ENCODE measurements at places on chromosomes 5 and 9.

GRCh38 chr5:150386024-150386855 is 26.5 kb downstream of the CD74 start:
- no peak for DNase-seq

DNA sequence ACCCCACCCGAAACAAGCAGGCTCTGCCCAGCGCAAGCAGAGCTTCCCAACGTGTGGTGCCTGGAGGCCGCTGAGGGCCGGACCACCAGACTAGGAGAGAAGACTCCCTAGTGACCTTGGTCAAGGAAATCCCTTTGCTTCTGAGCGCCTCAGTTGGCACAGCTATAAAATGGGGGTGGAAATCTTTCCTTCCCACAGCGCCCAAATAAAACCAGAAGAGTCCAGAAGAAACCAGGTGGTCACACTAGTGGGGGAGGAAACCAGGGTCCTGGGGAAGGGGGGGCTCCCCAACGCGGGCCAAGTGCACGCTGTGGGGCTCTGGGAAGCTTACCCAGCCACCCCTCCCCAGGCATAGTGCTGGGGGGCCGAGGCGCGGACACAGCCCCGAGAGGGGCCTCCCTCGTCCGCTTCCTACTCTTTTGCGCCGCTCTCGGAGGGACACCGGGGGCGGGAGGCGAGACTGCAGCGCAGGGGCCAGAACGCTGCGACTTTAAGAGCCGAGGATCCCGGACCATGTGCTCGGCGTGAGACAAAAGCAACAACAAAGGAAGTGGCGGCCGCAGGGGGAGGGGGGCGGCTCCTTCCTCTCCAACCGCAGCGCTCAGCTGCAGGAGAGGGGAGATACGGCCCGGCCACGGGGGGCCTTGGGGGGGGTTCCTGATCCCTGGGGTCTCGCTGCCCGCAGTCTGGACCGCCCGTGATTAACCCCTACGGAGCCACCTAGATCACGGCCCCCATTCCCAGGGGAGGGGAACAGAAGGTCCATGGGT is 885 bp downstream of the RNF44 start:
- DNase-seq, result peak; percentile 81

- DNase-seq, result no peak
These were observed 121.1 kb upstream of the GNA14 start for GRCh38 chr9:77769246-77769645.

DNA sequence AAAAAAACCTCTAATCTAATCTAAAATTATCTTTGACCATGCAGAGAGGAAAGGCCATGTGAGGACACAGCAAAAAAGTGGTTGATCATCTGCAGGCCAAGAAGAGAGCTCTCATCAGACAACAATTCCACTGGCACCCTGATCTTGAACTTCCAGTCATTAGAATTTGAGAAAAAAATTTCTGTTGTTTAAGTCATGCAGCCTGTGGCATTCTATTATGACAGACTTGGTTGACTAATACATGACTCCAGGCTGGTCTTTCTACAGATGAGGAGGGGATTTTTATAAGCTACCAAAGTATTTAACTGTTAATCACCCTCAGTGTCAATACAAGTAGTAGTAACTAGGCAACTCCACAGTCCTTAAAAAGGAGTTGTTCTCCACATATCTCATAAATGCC is 358.5 kb upstream of the RGMB start:
- no peak for DNase-seq

GRCh38 chr5:33432656-33433055 is 8.1 kb upstream of the TARS1 start:
- no peak for DNase-seq

- DNase-seq, result no peak
These were observed 5.8 kb upstream of the NDST1 start for GRCh38 chr5:150502106-150502505.

DNA sequence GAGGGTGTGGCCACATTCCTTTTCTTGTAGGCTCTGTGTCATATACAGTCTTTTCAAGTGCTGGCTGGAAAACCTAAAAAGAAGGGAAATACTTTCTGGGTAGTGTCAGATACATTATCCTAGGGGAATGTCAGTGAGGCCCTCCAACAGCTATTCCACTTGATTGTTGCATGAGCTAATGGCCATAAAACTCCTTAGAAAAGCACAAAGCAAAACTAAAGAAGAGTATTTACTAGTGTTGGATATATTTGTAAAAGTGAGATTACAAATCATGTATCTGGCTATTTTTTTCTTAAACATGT is 829 bp downstream of the ANXA1 start:
- DNase-seq, result no peak

GRCh38 chr5:111670826-111671492 is 86.0 kb downstream of the NREP start:
- DNase-seq, result no peak

DNA sequence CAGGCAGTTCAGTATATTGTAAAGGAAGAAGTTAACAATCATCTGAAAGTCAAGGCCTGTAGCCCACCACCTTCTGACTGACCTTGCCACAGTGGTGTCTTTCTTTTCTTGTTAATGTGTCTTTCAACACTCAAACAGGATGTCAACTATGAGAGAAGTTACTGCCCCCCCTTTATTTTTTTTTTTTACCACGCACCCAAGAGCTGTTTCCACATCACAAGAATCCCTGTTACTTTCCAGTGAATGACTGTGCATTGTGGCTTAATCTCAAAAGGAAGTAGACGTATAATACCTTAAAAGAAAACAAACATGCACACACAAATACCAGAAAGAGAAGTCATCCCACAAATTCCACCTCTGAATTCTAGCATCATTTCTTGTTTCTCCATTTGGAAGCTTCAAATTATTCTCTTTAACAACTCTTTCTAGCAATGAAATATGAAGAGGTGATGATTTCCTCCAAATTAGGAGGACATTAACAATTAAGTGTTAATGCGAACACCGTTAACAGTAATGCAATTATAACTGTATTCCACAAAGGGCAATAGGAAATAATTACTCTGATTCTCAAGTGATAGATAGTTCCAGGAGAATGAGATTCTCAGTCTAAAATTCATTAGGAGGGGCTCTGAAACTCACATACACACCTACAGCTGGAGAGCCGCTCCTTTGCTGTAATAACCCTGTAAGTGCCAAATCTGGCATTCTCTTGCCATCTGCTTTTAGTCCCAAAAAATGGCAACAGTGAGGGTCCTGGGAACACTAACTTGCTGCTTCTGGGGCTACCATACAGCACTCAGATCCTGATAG is 201.0 kb downstream of the EFNA5 start:
- DNase-seq, result no peak

- no peak for DNase-seq
These were observed 382.1 kb upstream of the CDH18 start for GRCh38 chr5:20370061-20370460.

DNA sequence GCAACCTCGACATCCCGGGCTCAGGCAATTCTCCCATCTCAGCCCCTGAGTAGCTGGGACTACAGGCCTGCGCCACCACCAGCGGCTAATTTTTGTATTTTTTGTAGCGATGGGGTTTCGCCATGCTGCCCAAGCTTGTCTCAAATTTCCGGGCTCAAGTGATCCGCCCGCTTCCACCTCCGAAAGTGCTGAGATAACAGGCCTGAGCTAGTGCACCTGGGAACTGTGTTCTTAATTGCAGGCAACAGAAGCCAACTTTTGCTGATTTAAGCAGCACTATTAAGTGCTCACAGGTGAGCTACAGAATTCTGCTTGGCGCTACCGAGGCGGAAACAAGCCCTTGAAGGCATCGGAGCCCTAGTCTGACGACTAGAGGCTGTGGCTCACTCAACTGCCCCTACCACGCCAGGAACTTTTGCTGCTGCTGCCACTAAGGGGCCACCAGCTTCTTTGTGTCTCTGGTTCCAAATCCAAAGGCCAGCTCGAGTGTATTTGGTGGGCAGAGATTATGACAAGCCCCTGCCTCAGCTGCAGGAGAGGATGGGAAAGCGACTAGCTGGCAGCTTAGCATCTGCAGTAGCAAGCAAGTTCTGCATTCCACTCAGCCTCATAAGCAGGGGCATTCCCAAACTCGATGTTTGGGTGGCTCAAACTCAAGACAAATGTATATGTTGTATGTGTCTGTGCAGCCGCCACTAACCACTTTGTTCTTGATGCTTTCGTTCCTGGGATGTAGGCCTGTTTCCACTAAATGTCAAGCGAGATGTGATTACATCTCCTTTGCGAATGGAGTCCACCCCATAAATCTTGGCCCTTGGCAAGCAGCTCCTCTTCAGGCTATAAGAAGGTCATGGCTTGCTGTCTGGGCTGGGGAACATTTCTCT is 10.6 kb upstream of the HMCN2 start:
- DNase-seq, result no peak

DNA sequence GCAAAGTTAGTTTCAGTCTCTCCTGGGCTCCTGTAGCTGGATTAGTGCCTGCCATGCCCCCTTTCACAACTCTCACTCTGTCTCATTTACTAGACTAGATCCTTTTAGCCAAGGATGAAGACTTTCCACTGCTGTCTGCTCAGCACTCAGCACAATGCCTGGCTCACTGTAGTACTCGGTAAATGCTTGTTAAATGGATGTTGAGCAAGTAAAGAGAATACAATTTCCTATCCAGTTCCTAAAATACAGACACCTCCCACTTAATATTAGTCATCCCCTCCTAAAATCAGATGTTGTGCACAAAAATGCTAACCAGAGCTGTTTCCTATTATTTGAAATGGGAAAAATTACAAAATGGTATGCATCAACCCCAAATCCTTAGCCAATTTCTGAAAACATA is 195.8 kb downstream of the SREK1 start:
- no peak for DNase-seq

GRCh38 chr5:62642468-62642867 is 63.8 kb downstream of the LRRC70 start:
- no peak for DNase-seq

DNA sequence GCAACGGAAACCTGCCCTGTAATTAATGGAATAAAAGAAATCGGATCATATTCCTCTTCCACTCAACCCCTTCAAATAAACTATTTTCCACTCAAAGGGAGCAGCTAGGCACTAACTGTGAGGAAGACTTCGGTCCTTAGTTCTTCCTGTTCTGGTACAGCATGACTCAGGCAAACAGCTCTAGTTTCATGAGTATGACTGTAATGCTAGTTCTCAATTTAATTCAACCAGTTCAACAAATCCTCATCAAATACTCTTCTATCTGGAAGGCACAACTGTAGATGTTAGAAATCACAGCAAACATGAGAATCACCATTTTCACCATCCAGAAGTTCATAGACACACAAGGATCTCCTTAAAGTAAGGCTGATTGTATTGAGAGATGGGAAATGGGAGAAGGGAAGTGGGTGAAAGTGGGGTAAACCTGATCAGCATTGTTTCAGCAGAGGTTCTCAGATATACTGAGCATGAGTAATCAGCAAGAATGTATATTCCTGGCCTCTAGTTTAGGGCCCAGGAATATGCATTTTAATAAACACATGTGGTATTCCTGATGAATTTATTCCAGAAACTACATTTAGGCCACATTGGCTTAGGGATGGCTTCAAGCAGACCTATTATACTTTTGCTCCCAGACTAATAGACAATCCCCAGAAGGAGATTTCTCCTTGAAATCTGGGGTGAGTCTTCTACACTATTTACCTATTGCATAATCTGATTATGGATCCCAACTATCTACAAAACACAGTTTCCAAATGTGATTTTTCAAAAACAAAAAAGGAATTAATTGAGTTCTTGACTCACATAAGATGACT is 141.1 kb upstream of the SLC12A2 start:
- no peak for DNase-seq

GRCh38 chr5:56388229-56388985 is 155.3 kb upstream of the ANKRD55 start:
- no peak for DNase-seq
